HFF-Myc (cell line): ENCODE measurements at places on chromosomes 6 and 20.
A peak's percentile ranks its signal among the peaks of the same experiment; 100 is the strongest.

DNA sequence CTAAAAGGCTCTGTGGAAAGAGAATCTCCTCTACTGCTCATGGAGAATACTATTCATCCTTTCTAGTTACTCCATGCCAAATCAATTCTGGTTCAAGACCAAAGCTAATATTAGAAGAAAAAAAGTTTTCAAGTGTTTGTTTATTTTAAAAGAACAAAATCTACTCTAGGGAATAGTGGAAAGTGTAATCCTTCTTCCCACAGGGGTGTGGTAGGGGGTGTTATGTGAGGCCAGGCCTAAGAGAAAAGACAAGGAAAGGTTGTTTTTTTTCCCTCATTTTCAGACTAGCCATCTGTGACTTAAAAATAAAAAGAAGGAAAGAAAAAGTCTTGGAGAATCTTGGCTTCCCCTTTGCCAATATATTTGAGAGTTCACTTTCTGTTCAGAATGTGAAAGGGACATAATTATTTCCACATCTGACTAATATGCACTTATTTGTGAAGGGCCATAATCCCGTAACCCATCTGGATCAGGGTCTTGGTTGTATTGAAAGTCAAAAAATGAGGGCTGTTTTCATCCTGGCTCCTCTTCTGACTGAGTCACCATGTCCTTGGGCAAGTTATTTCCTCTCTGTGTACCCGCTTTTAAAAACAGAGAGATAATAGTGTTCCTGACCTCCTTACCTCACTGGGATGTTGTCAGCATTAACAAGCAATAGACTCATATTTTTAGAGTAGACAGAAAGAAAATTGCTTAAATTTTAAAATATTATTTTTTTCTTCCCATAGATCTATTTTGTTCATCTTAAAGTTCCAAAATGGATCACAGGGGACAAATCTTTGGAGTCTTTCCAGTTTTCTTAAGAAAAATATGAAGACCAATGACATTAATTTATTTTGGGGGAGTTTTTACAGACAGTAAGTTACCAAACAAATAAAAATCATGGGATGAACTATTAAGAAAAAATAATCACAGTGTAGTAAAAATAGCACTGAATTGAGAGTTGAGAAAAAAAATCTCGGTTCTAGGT is 233.7 kb downstream of the IBTK start:
- no peak for DNase-seq

- DNase-seq: no peak
Measured at GRCh38 chr6:53494076-53494475, 50.8 kb downstream of the GCLC start.

GRCh38 chr6:6843777-6844176 is 255.3 kb downstream of the LY86 start:
- no peak for DNase-seq

DNA sequence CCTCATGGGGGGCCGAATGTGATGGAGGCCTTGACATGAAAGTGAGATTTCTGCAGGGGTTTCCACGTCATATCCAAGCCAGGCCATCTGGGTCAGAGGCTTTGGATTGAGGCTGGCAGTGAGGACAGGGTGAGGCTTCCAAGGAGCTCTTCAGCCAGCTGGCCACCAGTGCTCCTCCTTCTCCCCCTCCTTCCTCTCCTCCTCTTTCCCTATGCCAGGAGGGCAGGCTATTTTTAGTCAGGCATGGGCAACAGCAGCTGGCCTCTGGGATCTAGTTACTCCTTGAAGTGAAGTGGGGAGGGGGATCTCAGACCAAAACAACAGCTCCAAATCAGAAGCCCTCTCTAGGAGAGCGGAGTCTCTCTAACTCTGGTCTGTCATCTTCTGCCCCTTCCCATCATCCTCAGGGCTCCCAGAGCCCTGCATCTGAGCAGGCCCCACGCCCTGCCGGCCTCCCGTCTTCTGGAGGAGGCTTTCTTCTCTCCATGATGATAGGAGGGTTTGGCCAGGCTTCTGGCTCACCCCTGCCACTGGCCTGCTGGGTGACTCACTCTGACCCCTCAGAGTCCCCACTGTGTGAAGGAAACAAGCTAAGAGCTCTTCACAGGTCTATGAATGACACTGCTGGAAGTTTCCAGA is 612 bp downstream of the TNNC2 start:
- no peak for DNase-seq

- DNase-seq: no peak
Measured at GRCh38 chr6:153043719-153044118, 41.2 kb upstream of the MTRF1L start.

DNA sequence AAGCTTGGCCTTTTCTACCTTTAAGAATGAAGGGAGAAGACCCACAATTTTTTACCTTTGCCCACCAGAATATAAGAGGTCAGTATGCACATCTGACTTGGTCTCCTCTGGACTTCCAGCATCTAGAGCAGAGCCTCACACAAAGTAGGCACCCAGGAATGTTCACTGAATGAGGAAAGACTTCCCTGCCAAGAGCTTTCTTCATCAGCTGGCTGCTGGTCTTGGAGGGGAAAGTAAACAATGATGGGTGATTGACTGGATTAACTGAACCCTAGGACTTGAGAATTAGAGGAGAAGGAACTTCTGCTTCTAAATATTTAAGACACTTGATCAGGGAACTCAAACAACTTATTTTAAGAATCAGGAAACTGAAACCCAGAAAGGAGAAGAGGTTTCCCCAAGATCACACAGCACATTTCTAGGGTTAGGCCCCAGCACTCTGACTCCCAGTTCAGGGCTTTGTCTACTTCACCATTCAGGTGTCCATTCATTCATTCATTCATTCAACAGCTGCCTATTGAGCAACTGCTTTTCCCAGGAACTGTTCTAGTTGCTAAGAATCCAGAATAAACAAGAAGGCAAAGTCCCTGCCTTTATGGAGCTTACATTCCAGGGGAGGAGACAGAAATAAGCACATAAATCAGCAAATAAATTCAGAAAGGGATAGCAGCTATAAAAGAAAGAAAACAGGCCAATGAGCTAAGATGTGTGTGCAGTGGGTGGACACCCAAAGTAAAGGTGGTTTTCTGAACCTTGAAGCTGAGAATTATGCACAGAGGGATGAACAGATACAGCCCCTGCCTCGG is 216.9 kb upstream of the LRFN2 start:
- no peak for DNase-seq

DNA sequence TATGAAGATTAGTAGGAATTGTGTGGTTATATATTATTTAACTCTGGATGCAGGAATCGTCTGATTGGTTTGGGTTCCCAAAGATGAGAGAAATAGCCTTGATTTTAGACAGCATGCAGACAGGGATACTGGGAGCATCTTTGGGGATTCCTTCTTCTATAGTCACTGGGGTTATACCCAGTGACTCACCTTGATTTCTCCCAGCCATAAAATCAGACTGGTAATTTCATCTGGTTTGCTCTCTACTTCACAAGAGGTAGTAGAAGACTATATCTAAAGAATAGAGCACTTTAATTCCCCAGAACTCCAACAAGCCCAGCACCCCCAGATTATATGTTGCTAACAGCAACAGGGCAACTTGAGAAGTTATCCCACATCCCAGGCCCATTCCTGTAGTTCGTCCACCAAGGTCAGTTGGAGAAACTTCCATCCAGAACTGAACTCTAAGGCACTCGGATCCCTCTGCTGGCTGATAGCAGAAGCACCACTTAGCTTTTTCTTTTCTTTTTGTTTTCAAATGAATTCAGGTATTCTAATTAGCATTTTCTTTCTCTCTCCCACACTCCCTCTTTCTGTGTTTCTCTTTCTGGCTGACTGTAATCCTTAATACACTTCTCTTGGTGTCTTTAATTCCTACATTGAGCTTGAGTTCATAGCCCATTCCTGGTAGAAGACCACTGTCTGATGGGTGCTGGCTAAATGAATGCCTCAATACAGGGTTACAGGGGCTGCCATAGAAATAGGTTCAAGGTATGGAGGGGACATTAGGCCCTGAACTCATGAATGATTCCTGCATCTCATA is 20.4 kb upstream of the EFHC1 start:
- DNase-seq: no peak

GRCh38 chr6:89555031-89555430 is 83.5 kb downstream of the LYRM2 start:
- no peak for DNase-seq

- no peak for DNase-seq
Measured at GRCh38 chr6:96994660-96995059, 70.1 kb downstream of the KLHL32 start.

- DNase-seq: no peak
Measured at GRCh38 chr20:10922506-10922905, 248.7 kb upstream of the JAG1 start.

DNA sequence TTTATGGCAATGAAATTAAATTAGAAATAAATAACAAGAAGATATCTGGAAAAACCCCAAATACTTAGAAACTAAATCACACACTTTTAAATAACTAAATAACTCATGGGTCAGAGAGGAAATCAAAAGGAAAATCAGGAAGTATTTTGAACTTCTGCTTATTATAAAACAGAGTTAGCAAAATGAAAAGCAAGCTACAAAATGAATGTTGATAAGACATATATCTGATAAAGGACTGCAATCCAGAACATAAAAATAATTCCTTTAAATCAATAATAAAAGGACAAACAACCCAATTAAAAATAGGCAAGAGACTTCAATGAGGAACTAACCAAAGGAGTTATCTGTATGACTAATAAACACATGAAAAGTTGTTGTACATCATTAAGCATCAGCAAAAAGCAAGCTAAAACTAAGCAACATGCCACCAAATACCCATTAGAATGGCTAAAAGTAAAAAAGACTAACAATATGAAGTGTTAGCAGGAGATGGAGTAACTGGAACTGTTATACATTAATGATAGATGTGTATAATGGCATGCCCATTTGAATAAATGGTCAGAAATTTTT is 38.9 kb upstream of the STMND1 start:
- DNase-seq: no peak

- no peak for DNase-seq
Measured at GRCh38 chr20:47638851-47639250, 137.2 kb downstream of the NCOA3 start.

DNA sequence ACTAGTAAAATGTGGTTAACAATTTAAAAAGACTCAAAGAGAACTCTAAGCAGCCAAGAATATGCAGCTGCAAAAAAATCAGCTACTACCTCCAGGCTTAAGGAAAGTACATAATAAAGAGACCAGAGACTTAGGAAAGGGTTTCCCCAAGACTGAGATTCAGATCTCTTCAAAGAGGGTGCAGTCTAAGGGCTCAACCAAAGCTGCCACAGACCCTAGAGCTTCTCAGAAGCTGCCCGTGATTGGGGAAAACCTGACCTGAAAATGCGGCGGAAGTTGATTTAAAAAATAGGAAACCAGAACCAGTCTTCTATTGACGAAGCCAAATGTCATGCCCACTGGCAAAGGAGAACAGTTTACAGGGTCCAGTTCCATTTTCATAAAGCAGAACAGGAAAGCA is 516.8 kb upstream of the MARCKS start:
- no peak for DNase-seq

DNA sequence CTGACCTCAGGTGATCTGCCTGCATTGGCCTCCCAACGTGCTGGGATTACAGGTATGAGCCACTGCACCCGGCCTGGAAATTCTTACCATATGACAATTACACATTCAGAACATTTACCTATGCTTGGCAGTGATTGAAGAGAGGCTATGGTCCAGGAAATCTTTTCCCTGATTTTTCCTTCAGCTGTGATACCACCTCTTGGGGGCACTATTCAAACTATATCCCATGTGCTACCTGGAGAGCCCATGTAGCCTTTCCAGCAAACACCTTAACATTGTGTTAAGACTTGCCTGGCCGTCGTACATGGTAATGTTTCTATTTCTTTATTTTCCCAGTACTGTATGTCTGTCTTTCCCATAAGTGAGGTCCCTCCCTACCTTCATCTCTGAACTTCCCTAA is 61.7 kb upstream of the C20orf144 start:
- no peak for DNase-seq

GRCh38 chr6:134309227-134309626 is 8.7 kb downstream of the SGK1 start:
- no peak for DNase-seq

DNA sequence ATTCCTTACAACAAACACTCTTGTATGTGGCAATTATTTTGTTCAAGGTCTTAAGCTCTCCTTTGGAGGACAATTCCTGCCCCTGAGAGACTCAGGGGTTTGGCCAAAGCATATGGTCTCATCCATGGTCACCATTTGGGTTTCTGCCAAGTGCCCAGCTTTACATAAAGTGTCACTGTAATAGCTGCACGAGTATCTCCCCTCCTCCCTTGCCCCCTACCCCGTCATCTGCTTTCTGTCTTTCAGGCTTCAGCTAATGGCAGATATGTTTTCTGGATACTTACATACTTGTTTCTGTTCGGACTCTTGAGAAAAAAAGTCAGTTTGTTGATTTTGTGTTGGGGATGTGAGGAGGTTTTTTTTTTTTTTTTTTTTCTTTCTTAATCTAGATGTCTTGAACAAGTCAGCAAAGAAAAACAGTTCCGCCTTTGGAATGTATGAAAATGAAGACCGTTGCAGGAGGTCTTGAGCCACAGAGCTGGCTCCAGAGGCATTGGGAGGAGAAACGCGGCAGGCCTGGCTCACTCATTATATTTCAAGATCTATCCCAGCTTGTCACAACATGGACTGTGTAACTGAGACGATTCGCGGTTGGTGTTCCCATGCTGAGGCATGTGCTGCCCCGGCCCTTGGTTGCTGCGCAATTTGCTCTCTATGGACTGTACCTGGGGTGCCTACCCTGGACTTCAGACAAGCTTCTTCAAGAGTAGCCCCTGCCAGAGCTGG is 32.6 kb upstream of the STX16 start:
- no peak for DNase-seq

GRCh38 chr20:20276811-20277530 is 90.9 kb upstream of the INSM1 start:
- no peak for DNase-seq

- no peak for DNase-seq
Measured at GRCh38 chr20:57470212-57470522, 54.8 kb downstream of the CTCFL start.

GRCh38 chr6:132683543-132683942 is 24.6 kb upstream of the TAAR1 start:
- DNase-seq: peak; percentile 6

- DNase-seq: no peak
Measured at GRCh38 chr6:43912116-43912577, 142.1 kb downstream of the VEGFA start.
